Ascending aorta (tissue), 2 donors: ENCODE measurements at places on chromosomes 2 and 18.

DNA sequence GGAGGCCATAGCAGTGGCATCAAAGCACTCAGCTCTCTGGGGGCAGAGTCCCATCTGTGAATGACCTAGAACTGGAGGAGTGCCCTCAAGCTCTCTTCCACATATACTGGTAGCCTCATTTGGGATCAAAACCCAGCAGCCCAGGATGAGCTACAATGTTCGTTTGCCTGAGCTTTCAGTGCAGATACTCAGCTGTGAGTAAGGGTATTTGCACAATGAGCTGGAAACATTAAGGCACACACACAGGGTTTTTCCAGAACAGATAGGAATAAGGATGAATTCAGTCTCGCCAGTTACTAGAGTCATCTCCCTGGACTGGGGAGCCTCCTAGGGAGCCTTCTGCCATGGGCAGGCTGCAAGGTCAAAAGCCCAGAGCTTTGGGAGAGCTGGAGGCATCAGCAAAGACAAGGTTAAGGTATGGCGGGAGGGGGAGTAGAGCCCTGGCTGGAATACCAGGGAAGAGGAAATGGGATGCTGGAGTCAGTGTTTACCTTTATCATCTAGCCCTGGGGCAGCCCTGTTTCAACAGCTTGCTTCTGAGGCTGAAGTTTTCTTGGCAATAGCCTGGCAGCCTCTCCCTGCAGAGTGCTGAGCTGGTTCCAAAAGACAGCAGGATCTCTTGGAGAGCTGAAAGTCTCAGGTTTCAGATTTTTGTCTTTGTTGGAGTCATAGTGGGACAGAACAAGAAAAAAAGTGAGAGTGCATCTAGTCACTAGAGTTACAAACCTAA, 187.7 kb downstream of the LOXHD1 start:
- no peak for DNase-seq

- no peak for DNase-seq
Observed at GRCh38 chr18:49751427-49752094, 61.8 kb downstream of the ACAA2 start.

- no peak for DNase-seq
Observed at GRCh38 chr2:25062511-25062917, 20.6 kb downstream of the EFR3B start.

GRCh38 chr2:9714630-9715214, 83.9 kb upstream of the YWHAQ start:
- no peak for DNase-seq

DNA sequence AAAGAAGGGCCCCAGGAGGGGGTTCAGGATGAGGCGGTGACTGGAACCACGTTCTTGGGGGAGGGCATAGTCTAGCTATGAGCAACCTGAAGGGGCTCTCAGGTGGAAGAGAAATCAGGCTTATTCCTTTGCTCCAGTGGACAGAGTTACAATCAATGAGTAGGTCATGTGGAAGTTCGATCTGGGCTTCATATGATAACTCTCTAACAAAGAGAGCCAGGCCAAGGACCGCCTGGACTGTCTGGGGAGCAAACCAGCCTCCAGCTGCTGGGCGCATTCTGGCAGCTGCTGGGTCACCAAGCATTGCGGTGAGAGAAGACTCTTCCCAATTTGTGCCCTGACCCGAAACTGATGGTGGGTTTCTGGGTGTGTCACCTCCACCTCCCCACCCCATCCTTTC, 180.3 kb upstream of the SMAD2 start:
- no peak for DNase-seq

- DNase-seq, result no peak
Observed at GRCh38 chr2:225040142-225040541, 2.1 kb downstream of the DOCK10 start.

GRCh38 chr2:46146866-46147502, 150.2 kb upstream of the EPAS1 start:
- no peak for DNase-seq

- no peak for DNase-seq
Observed at GRCh38 chr2:33617401-33617800, 18.3 kb upstream of the FAM98A start.

- no peak for DNase-seq
Observed at GRCh38 chr2:133988316-133988891, 265.5 kb upstream of the MGAT5 start.

DNA sequence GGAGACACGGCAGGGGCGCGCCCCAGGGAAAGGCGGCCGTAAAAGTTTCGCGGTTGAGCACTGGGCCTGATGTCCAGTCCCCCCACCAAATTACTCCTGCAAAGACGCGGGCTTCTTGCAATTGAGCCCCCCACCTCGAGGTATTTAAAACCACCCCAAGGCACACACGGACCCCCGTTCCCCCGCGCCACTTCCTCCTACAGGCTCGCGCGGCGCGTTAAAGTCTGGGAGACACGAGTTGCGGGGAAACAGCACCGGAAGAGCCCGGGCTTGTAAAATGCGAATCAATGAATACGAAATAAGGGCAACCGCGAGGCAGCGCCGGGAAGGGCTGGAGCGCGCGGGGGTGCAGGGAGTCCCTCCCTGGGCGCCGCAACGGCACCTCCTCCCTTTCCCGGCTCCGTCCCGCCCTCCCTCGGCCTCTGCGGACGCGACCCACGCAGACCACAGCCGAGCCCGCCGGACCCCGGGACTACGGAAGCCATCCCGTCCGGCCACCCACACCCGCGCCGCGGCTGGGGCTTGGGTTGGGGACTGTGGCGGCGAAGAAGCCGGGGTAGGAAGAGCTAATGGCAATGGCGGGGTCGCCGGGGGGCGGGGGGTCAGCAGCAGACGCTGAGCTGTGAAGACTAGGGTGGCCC, 918 bp upstream of the NETO1 start:
- DNase-seq, result no peak

DNA sequence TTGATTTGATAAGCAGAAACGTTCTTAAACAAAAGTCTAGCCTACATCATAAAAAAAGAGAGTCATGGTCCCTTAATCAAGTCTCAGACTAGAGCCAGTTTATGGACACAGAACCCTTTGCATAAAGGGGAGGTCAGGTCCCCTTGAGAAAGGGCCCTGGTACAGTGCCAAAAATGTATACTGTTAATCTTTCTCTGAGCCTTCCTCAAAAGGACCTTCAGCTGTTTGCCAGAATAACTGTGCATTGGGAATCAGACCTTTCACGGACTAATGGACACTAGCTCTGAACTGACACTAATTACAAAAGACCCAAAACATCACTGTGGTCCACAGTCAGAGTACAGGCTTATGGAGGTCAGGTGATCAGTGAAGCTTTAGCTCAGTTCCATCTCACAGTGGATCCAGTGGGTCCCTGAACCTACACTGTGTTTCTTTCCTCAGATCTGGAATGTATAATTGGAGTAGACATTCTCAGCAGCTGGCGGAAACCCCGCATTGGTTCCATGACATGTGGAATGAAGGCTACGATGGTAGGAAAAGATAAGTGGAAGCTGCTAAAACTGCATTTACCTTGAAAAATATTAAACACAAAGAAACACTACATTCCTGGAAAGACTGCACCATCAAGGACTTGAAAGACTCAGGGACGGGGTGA, 151.4 kb downstream of the TMEFF2 start:
- no peak for DNase-seq

- DNase-seq, result no peak
Observed at GRCh38 chr2:144011553-144011952, 508.4 kb downstream of the ZEB2 start.

DNA sequence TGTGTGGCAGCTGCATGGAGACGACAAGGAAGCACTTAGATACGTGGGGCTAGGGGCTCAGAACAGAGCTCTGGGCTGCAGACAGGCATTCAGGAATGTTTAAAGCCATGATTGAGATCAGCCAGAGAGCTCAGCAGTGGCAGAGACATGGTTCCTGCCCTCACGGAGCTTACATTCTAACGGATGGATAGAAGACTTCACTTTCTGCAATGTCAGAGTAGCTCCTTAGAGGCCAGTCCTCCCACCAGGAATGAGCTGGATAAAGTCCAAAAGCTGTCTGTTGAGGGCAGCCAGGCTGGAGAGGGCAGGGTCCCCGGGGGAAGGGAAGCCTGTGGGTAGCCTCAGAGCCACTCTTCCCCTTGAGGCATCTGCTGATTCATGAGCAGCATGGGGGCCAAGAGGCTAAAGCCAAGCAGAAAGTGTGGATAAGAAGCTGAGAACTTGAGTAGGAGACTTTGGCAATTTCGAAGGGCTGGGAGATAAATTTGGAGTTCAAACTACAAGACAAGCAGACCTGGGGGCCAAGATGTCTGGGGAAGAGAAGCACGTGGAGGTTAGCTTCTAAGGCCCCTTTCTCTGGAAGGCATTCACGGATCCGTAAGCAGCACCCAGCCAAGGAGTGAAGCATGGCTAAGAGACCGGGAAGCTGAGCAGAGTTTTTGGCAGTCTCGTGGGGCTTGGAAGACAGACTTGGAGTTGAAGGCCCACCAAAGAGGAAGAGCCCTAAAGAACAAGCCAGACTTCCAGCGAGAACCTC, 9.7 kb upstream of the CIB4 start:
- no peak for DNase-seq

DNA sequence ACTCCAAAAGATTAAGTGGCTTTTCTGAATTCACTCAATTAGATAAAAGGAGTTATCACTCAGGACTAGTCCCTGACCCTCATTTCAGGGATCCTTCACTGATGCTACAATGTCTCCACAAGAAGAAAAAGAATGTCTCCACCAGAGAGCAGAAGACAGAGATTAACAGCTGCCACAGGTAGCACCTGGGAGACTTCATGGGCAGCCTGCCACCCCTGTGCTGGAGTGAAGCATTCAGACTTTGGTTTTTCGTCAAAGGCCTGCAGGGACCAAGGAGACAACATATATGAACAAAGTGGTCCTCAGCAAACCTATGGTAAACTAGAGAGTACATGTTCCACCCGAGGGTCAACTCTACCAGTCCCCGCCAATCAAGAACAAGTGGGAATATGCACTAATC, 197.0 kb upstream of the ACVR2A start:
- no peak for DNase-seq

DNA sequence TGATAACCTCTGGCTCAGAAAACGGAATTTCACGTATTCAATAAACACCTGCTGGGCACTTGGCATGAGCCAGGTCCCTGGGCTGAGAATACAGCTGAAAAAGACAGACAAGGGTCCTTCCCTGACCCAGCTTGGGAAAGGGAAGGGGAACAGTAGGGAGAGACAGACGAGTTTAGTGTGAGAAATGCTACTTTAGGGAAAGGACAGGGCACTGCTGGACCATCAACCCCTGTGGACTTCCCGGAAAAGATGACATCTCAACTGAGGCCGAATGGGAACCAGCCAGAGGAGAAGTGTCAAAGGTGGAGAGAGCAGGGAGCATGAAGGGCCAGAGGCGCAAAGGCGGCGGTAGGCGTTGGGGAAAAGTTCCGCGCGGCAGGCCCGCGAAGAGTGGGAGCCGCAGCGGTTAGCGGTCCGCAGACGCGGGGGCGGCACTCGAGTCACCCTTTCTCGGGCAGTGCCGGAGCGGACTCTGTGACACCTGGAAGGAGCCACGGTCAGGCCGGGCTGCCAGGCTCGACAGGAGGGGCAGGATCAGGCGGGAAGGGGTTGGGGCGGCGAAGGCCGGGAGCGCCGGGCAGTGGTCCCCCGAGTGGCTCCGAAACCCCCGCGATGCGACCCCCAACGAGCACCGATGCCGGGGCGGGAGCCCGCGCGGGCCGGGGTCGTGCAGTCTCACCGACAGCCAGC, 519 bp downstream of the TEX261 start:
- no peak for DNase-seq

GRCh38 chr2:106189764-106190468, 4.2 kb downstream of the UXS1 start:
- DNase-seq, result no peak

DNA sequence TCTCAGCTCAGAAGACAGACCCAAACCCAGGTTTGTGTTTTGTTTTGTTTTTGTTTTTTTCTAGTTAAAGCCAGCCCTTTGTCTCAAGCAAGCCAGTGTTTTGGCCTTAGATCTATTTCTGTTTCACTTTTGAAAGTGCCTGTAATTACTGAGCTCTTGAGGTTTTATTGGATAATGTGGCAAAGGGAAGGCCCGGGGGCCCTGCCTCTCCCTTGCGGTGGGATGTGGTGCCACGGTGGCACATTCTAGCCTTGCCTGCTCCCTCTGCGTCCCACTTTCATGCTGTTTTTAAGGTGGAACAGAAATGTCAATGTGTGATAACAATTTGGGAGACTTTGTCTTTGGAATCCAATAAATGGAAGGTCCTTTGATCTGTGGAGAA, 2.5 kb downstream of the HPCAL1 start:
- no peak for DNase-seq

GRCh38 chr2:211359347-211359746, 802.9 kb downstream of the CPS1 start:
- DNase-seq, result no peak

DNA sequence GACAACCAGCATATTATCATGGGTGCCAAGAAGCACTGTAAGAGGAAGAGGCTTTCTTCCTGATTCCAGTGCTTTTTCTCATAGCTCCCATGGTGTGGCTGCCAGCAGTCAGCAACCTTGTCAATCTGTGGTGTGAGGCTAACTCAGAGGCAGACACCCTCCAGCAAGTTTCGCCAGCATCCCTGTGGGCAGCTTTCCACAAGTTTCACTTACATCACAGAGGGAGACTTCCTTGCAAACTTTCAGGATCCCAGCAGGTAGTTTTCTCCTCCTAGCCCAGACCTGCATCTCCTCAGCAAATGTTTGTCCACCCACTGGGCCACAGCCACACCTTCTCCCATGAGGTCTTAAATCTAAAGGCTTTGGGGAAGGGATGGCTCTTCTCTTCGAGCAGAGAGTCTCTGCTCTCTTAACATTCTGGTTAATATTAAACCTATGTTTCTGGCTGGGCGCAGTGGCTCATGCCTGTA, 9.1 kb downstream of the DNAH7 start:
- DNase-seq, result no peak

DNA sequence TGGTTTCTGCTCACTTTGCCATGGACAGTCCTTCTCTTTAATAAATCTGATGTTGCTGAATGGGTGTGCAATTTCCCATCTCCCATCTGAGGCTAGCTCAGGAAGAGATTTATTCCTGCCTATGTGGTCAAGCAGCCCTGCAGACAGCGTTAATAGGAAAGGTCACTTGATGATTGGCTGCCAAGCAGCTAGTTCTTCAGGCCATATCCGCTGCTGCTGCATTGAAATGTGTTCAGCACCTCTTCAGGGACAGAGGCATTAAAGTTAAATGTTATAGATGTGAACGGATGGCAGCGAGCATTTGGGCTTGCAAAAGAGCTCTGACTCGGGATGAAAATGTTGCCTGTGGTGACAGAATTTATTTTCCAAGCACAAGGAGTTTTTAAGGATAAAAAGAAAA, 474.2 kb downstream of the PIK3C3 start:
- no peak for DNase-seq

- DNase-seq, result no peak
Observed at GRCh38 chr18:41690332-41691127, 264.5 kb upstream of the PIK3C3 start.

DNA sequence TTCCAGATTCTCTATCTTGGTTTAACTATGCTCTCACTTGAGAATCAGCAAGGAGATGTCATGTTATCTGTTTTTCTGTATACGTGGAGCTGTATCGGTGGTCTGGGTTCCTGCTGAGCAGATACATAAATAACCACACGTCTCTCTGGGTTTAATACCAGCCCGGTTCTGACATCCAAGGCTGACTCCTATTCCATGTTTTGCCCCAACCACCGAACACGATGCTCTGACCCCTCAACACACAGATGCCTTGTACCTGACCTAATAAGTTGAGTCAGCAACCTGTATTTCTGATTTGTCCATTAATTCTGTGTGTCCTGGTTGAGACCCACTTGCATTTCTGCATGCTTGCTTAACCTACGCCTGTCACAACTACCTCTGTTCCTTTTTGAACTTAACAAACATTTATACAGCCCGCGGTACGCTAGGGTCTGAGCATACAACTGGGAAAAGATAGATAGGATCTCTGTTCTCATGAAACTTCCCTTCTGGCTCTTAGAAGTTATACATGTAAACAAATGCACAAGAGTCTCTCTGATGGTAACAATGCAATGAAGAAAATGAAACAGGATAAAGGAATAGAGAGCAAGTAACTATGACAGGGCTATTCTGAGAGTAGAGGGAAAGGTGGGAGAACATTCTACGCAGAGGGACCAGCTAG, 480.4 kb downstream of the PARD3B start:
- no peak for DNase-seq
